ENCODE measurements at places on chromosomes 7 and 10.

DNA sequence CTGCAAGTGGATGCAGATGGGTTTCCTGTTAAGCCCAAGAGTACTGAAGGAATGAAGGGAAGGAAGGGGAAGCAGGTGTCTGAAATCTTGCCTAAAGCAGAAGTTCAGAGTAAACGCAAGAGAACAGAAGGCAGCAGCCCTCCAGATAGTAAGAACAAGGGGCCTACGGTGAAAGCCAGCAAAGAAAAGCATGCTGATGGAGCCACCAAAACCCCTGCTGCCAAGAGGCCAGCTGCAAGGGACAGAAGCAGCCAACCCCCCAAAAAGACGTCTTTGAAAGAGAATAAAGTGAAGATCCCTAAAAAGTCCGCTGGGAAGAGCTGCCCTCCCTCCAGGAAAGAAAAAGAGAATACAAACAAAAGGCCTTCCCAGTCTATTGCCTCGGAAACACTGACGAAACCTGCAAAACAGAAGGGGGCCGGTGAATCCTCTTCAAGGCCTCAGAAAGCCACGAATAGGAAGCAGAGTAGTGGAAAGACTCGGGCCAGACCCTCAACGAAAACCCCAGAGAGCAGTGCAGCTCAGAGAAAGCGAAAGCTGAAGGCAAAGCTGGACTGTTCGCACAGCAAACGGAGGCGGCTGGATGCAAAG is 152.5 kb downstream of the LCOR start:
- DNase-seq: no peak

DNA sequence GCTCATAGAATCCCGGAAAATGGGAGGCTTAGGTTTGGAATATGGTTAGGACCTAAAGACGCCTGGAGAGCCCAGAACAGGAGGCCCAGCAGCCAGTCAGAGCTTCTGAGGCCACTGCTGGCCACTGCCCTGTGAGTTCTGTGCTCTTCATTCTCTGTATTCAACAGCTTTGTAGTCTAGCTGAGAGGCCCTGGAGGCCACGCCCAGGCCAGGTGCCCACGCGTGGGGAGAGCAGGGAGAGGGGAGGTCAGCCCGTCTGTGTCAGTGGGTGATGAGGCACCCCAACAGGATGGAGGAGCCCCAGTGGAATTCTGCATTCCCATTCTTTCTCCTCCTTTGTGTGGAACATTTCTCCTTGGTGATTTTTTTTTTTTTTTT is 29.1 kb downstream of the IL15RA start:
- no peak for DNase-seq

DNA sequence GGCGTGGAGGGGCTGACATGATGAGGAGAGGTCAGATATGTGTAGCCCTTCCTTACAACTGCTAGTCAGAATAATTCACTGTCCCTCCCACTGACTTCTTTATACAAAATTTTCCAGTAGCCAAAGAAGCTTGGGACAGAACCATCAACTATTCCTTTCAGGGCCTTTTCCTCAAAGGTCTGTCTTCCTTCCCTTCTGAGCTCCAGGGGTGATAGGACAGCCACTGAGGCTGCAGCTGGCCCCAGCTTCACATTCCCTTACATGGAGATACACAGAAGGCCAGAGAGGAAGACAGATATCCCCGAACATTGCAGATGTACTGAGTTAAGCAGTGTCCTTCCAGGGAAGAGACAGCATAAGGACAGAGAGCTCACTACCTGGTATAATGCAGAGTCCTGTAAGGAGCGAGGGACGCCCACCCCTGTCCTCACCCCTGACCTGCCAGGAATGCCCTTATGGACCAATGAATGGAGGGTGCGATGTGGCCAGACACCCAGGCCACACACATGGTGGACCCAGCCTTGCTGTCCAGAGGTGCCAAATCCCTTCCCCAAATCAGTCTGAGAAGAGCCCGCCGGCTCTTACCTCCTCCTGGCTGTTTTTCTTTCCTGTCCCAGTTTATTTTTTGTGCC is 754.7 kb downstream of the GRID1 start:
- no peak for DNase-seq

GRCh38 chr10:95789902-95790301 is 33.9 kb downstream of the ENTPD1 start:
- no peak for DNase-seq

DNA sequence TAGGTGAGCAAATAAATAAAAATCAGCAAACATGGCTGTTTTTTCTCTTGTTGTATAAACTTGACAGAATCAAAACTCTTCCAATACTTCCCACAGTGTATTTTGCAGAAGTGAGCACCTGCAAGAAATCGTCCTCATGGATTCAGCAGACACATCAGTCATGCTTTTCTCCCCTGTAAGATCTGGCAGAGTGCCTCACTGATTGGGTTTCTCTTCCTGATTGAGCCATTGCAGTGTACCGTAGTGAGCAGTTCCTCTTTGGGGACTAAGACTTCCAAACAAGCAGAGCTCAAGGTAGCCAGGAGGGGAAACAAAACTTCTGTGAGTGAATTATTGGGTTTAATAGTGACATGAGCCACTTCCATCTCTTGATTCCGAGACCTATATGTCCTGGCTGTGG is 2.2 kb upstream of the CCDC3 start:
- no peak for DNase-seq

GRCh38 chr7:95811846-95812445 is 39.6 kb downstream of the DYNC1I1 start:
- no peak for DNase-seq

DNA sequence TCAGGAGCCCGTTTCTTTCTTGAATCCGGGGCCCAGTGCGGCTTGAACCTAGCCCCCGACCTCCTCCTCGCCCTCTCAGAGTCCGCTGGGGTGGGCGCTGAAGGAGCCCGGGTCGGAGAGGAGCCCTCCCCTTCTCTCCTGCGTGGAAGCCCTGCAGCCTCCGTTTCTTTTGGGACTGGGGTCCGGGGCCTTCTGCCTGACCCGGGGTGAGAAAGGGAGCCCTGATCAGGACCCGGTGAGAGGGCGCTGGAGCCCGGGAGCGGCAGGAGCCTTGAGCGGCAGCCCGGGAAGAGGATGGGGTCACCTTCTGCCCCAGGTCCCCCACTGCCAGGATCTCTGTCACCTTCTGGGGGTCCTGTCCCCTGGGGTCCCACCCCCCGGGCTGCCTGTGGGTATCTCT is 162.3 kb downstream of the ZNF33B start:
- no peak for DNase-seq

GRCh38 chr7:71739520-71740173 is 607.7 kb downstream of the GALNT17 start:
- DNase-seq: no peak

DNA sequence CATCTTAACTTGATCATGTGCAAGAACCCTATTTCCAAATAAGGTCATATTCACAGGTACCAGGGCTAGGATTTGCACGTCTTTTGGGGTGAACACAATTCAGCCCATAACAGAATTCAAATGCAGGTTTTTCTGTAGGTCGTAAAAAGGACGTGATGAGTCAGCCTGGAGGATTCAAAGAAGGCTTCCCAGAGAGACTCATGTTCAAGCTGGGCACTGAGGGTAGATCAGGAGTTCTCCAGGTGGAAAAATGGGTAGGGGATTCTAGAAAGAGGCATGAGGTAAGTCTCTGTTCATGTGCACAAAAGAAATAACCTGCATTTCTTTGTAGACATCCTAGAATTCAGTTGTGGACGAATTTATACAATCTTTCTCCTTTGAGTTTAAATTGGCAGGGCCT is 160.4 kb downstream of the RPS24 start:
- DNase-seq: no peak

DNA sequence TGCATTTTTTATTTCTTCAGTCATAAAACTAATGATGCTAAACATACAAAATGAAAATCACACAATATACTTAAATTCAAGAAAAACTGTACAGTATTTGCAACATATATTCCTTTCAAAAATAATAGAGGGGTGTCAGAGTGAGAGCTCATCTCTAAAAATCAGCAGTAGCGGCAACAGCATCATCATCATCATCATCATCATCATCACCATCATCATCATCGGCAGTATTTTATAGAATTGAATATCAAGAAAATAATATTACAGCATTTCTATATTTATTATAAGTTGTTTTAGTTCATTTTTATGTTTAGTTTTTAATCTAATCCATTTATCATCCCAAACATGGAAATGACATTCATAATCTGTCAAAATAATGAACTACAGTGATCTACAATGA is 67.4 kb upstream of the PPP1R3A start:
- DNase-seq: no peak

All from CMK (cell line).